ENCODE measurements at places on chromosomes 5 and 9.

GRCh38 chr5:124962111-124962510 is 215.7 kb upstream of the ZNF608 start:
- DNase-seq: no peak

DNA sequence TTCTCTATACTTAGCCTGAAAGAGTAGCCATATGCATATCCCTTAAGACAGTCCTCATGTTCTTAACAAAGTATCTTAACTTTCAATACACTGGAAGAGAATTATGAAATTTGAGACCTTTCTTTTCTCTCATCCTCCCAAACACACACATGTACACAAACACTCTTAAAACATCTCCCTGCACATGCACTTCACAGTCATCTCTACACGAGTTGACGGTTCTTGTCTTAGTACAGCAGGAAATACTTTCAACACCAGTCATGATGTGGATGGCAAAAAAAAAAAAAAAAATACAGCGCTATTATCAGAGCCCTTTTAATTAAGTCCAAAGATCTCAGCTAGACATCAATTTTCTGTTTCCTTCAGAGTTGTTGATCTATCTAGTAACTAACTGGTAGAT is 43.6 kb upstream of the PCSK1 start:
- peak; percentile 4 for DNase-seq

GRCh38 chr5:172541773-172542136 is 87.4 kb upstream of the SH3PXD2B start:
- no peak for DNase-seq

- no peak for DNase-seq
These were observed 165.5 kb downstream of the SYK start for GRCh38 chr9:90967145-90967538.

GRCh38 chr9:121298016-121298538 is 30.1 kb downstream of the GSN start:
- no peak for DNase-seq

GRCh38 chr5:92308679-92309078 is 925.6 kb upstream of the ARRDC3 start:
- no peak for DNase-seq

GRCh38 chr9:6566409-6567139 is 79.0 kb downstream of the GLDC start:
- peak; percentile 98 for DNase-seq

DNA sequence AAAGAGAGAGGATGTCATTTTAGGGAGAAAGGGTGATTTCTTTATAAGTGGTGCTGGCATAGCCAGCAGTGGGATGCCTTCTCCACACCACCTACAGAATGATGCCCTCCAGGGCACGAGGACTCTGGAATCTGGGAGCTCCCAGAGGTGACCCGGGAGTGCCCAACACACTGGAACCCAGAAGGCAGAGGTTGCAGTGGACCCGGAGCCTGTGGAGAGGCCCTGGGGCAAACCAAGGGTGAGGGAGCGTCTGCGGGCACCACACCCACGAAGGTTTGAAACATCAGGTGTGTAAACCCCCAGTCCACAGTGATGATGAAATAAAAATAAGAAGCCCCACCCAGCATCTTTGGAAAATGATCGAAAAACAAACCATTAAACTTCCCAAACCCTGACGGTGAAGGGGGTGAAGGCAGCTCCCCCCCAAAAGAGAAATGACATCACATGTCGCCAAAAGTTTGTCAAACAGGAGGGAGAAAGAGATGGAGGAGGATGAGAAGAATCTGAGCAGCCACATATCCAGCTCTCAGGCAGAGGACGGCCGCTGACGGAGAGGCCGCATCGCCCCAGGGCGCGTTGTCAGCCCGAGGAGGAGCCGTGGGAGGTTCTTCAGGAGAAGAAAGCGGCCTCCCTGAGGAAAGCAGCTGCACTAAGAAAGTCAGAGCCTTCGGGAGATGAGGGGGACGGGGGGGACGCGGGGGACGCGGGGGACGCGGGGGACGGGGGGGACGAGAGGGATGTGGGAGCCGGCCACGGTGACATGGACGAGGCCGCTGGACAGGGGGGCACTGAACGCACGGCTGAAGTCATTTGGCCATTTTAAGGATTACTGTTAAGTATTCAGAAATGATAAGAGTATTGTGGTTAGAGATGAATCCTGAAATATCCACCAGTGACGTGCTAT is 43.1 kb upstream of the NSMF start:
- no peak for DNase-seq

DNA sequence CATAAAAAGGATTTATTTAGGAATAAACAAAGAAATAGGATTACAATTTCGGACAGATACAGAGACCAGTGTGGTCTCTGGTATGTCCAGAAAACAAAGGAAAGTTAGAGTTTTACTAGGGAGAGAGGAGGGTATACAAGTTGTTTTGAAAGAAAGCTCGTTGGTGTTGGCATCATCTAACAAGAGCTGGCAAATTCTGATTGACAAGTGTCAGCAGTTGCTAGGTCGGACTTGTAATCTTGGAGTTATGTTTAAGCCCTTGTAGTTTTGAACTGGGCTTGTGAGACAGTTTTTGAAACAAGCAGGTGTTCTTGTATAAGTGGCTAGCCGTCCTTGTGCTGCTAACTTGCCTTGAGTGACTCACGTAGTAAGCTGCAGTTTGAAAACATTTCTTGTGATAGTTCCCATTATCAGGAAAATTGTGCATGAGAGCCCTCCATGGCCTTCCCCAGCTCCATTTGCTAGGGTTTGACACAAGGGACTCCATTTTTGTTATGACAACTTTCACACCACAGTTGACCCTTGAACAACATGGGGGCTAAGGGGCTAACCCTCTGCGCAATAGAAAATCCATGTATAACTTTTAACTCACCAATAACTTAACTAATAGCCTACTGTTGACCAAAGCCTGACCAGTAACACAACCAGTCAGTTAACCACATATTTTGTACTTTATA is 48.1 kb downstream of the ZNF622 start:
- DNase-seq: no peak

DNA sequence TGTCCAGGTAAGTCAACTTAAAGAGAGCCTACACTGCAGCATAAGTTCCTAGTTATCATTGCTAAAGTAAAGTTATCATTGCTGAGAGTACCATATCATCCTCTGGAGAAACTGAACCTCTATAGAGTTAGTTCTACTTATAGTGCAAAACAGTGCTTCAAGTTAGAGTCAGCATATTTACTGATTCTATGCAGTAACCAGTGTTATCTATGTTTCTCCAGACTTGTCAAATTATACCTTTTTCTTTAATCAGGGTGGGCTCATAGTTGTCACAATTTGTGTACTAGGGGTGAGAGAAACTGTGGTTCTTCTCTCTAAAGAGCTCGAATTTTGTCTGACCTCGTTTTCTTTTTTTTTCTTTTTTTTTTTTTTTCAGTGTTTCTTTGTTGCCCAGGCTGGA is 79.6 kb downstream of the ANXA2R start:
- DNase-seq: no peak

DNA sequence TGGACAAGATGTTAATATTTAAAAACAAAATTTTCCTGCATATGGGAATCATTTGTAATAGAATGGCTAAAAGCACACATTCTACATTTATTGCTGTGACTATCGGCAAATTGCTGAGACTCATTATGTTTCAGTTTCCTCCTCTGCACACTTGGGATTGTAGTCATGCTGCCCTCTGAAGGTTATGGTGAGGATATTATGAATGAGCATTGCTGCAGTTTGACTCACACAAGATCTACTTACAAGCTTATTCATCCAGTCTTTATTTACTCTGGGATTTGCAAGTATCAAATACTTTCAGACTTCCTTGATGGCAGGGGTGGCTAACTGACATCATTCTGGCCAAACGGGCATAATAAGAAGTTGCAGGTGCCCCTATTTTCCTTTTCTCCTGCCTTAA is 9.5 kb upstream of the NFIL3 start:
- DNase-seq: peak; percentile 92

GRCh38 chr9:127505396-127506116 is 54.2 kb downstream of the LRSAM1 start:
- DNase-seq: no peak

DNA sequence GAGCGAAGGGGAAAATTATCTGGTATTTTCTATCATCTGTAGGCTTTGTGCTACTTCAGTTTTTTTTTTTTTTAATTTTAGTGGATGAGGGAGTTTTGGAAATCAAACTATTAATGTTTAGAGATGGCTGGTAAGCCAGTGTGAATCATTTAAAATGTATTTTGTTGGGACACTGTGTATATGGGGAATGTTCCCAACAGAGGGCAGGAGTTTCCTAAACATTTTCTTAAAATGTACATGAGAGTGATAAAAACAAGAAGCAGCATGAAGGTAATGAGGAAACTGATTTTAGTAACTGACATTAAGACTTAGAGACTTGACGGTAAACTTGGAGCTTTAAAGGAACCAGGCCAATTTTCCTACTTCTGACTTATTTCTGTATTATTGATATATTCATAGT is 68.2 kb upstream of the ITGA2 start:
- DNase-seq: peak; percentile 26

DNA sequence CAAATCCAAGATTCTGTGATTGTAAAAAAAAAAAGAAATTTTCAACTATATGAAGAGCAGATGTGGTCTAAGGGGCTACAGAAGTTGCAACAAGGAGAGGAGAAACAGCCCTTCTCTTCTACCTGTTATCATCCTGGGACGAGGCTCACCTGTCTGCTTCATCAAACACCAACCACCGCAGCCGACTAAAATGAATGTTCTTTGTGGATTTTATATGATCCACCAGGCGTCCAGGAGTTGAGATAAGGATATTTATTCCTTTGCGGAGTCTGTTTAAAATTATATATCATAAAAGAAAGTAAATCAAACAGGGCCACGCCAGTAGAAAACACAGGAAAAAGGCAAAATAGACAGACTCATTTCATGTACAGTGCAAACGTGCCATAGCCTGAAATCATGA is 21.5 kb downstream of the DDX31 start:
- DNase-seq: no peak

DNA sequence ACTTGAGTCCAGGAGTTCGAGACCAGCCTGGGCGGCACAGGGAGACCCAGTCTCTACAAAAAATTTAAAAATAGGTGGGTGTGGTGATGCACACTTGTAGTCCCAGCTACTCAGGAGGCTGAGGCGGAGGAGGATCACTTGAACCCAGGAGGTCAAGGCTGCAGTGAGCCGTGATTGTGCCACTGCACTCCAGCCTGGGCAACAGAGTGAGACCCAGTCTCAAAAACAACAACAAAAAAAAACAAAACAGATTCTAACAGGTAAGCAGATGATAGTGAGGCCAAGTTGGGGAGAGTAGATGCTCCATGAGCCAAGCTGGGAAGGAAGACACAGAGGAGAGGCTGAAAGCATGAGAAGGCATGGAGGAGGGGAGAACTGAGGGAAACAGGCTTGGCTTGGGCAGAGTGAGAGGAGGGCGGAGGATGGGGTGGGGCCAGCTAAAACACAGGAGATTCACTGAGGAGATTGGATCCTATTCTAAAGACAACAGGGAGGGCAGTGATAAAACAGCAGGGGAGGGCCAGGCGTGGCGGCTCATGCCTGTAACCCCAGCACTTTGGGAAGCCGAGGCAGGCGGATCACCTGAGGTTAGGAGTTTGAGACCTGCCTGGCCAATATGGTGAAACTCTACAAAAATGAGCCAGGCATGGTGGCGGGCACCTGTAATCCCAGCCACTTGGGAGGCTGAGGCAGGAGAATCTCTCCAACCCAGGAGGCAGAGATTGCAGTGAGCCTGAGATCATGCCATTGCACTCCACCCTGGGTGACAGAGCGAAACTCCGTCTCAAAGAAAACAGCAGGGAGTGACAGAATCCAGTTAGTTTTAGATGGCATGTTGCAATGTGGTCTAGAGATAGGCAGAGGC is 8.4 kb downstream of the RPS14 start:
- no peak for DNase-seq

GRCh38 chr9:112507001-112507680 is 20.5 kb downstream of the KIAA1958 start:
- no peak for DNase-seq

DNA sequence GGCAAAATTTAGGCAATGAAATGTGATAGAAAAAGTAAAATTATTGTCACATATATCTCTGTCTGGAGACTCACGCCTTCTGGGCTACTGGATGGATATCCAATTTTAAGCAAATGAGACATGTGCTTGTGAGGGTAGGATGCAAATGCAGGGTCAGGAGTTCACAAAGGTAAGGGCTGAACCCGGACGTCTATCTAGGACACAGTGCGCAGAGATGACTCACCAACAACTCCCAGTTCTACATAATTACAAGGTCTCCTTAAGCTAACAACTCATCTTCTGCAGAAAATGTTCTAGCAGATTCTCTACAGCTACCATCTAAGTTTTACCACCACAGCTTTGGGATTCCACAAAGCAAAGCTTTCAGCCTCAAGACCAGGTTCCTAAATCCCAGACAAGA is 160.5 kb downstream of the ENTREP1 start:
- no peak for DNase-seq

DNA sequence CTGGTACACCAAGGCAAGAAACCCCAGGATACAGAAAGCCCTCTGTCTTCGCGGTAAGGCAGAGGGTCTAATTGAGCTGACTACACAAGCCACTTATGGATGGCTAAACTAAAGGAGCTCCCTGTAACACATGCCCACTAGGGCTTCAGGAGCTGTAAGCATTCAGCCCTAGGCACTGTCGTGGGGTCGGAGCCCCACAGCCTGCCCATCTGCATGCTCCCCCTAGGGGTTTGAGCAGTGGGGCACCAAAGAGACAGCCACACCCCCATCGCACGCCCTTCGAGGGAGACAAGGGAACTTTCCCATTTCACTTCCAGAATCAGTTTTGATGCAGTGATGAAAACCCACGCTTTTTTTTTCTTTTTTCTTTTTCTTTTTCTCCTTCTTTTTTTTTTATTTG is 11.0 kb upstream of the MTMR12 start:
- no peak for DNase-seq

DNA sequence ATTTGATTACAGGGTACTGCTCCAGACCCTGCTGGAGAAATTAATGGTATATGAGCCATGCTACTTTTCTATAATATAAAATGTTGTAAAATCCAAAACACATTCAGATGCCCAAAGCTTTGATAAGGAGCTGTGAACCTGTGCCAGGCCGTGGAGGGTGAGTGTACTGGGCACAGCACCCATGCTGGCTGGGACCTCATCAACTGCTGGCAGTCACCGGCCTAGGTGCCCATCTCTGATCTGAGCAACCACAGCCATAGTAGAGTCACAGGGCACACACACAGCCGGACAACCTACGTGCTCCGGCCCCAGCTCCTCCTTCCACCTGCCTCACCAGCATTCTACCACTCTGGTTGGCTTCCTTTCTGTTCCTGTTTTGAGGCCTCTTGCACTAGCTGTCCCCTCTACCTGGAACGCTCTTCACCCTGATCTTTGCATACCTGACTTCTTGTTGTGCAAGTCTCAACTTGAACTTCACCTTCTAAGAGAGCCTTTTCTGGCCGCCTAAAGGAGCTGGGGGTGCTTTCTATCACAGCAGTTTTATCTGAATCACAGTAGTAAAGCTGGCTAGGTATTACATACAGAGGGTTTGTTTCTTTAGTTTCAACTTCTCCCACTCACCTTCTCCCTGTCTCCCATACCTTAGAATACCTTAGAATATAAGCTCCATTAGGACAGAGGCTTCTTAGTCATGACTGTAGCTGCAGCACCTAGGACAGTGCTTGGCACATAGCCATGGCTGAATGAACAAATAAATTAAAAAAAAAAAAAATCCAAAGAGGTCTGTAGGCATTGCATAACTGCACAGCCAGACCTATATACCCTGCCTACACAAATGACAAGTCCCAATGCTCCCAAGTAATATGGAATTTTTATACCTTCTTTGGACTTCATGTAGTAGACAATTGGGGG is 51.7 kb downstream of the MED27 start:
- no peak for DNase-seq

- DNase-seq: no peak
These were observed 170.9 kb upstream of the TBCA start for GRCh38 chr5:77947041-77947428.

All from fibroblast of the aortic adventitia (primary cell).